ENCODE measurements at places on chromosomes 12 and 14.

DNA sequence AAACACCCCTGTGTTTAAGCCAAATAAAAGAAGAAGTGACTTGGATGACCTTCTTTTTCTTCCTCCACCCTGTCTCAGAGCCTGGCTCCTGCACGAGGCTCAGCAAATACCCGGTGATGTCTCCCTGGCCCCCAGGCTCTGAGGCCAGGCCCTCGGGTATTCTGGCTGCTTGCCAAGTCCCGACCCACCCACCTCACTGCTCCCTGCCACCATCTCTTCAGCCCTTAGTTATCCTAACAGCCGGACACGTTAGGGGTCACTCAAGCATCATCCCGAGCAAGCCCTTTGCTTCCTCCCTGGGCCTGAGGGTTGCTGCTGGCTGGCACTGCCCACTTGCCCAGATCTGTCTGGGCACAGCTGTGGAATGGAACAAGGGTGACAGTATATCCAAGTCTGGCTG, 7.2 kb downstream of the RPS6KL1 start:
- DNase-seq: no peak

DNA sequence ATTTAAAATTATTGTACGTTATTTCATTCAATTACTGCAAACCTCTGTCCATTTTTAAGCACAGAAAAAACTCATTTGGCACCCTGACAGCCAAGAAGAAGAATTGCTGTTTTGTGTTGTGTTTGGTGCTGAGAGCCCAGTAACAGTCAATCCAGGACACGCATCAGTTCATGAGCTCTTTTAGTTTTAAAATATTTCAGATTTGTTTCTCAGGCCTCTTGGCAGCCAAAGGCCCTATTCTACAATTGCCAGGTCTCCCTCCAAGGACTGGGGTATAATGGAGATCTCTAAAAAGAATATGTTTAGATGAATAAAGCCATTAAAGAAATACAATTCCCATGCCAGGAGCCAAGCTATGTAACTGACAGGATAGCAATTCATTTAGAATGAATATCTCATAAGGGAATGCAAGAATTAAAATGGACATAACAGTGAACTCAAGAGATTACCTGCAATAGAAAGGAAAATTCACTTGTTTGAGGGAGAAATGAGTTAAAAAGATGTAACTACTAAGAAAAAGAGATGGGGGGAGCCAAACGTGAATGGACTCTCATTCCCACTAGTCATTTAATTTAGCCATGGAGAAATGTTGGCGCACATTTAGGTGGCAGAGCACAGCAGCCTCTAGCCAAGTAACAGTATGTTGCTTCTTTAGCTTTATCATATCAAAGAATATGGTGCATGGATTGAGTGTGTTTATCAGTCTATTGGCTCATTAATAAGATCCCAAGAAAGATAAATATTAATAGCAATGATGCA, 140.6 kb upstream of the PELI2 start:
- no peak for DNase-seq

DNA sequence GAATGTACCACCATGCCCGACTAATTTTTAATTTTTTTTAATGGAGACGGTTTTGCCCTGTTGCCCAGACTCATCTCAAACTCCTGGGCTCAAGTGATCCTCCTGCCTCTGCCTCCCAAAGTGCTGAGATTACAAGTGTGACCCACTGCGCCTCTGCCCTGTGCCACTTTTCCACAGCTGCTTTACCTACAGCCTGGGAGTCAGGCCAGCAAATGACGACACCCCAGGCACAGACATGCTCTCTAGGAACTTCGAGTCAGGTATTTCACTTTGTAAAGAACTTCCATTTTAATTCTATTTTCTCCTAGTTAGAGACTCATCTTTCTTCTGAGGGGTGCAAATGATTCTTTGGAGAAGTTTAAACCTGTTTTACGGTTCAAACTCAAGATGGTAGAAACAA, 89.0 kb downstream of the ETV6 start:
- no peak for DNase-seq

DNA sequence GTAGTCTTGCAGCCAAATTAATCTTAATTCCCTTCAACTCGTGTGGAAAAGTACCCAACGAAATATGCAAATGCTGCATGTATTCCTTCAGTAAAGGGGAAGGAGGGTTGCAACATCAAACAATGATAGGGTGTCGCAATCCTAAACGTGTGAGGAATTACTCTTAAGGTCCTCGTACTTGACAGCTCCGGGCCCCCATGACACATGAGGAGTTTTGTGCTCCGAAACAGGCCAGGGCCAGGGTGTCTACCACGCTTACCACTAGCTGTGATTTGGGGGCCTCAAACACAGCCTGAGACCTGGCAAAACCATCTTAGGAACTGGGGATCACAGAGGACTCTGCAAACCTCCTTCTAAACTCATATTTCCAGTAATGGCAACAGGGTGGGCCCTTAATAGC, 20.4 kb downstream of the FOS start:
- peak; percentile 88 for DNase-seq

GRCh38 chr12:118368821-118369220, 3.9 kb downstream of the TAOK3 start:
- no peak for DNase-seq

DNA sequence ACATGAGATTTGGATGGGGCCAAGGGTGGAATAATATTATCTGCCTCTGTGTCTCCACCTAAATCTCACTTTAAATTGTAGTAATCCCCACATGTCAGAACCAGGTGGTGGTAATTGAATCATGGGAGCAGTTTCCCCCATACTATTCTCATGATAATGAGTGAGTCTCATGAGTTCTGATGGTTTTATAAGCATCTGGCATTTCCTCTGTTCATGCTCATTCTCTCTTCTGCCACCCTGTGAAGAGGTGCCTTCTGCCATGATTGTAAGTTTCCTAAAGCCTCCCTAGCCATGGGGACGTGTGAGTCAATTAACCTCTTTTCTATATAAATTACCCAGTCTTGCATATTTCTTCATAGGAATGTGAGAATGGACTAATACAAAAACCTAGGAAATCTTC, 29.9 kb downstream of the TSPAN19 start:
- DNase-seq: no peak

DNA sequence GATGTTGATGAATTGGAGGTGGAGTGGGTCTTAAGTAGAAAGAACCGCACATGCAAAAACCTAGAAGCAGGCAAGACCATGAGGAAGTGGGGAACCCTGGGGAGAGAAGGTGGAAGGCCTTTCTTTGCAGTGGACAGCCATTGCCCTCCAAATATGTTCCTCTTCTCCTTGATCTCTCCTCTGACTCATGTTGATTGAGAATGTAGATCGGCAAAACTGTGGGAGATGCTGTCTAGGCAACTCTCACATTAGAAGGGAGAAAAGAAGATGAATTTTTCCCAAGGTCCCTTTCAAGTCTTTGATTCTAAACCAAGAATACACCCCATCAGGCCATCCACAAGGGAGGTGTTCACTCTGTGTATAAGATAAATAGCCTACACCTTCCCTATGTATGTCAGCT, 257.5 kb downstream of the MSRB3 start:
- DNase-seq: no peak

DNA sequence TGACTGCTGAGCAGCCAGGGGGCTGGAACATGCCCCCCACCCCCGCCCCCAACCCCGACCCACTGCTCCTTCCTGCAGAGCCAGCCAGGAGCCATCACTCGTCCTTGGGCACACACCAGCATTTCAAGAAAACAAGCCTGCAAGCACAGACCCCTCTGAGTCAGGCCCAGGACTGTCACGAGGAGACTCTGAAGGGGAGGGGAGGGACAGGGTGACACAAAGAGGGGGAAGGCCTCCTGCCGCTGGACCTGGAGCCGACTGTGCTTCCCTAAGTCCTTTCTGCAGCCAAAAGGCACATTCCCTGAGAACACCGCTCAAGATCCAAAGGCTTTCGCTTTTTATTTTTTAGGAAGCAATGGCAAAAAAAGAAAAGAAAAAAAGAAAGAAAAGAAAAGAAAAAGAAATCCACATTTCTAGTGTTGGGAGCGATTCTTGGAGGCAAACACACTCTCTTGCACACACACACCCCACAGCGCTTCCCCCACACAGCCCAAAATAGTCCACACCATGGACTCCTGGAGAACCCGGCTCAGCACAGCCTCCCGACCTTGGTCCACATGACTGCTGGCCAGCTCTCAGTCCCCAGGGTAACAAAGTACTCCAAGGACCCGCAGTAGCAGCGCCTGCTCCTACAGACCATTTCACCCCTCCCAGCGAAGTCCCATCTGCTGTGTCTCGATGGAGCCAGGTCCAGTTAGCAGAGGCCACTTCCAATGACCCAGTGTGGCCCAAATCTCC, 101.7 kb downstream of the DPF3 start:
- no peak for DNase-seq

- DNase-seq: no peak
Measured at GRCh38 chr14:67749341-67750084, 47.8 kb downstream of the RDH12 start.

DNA sequence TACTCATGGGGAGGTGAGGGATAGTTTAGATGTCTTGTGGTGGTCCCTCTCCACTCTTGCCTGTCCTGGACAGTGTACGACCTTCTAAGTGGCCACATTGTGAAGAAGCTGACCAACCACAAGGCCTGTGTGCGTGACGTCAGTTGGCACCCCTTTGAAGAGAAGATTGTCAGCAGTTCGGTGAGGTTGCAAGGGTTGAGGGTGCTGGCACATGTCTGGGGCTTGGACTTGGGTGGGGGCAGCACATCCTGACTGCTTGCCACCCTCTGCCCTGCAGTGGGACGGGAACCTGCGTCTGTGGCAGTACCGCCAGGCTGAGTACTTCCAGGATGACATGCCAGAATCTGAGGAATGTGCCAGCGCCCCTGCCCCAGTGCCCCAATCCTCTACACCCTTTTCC, 7.6 kb upstream of the FITM1 start:
- peak; percentile 40 for DNase-seq

- no peak for DNase-seq
Measured at GRCh38 chr12:24584032-24584675, 364.7 kb downstream of the BCAT1 start.

DNA sequence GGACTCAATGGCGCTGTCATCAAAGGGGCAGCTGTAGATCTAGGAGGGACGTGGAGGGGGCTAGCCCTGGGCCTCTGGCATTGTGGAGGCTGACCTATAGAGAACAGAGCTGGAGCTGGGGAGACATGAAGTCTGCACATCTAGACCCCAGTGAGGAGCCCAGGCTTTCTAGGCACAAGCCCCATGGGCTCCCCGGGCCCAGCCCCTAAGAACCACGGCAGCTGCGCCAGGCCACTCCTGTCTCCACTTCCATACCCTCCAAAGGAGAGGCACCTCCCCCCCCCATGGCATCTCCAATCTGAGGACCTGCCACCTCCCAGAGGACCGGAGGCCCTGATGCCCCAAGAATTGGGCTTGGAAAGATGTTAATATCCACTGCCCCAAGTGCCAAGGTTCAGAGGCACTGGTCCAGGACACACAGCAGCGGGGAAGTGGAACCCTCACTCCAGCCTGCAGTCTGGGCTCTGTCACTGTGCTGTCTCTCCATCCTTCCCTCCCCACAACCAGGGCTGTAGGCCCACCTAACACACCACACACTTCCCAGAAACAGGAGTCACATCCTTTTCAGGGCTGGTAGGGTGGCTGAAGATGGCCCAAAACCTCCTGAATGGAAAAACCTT, 4.5 kb downstream of the ANKRD9 start:
- DNase-seq: no peak

GRCh38 chr14:56886471-56887062, 76.3 kb upstream of the OTX2 start:
- DNase-seq: no peak

- no peak for DNase-seq
Measured at GRCh38 chr12:41202051-41202450, 13.9 kb downstream of the PDZRN4 start.

- DNase-seq: no peak
Measured at GRCh38 chr12:108548954-108549521, 11.9 kb downstream of the SART3 start.

DNA sequence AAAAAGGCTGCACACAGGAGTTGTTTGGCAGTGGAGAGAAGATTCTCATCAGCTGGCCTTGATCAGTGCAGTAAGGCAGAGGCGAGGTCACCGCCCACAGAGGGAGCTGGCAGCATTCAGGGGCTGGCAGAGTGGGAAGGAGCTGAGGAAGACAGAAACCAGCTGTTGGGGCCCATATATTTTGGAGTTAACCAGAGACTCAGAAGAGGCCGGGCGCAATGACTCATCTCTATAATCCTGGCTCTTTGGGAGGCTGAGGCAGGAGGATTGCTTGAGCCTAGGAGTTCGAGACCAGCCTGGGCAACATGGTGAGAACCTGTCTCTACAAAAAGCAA, 17.7 kb downstream of the SMCO2 start:
- DNase-seq: no peak

DNA sequence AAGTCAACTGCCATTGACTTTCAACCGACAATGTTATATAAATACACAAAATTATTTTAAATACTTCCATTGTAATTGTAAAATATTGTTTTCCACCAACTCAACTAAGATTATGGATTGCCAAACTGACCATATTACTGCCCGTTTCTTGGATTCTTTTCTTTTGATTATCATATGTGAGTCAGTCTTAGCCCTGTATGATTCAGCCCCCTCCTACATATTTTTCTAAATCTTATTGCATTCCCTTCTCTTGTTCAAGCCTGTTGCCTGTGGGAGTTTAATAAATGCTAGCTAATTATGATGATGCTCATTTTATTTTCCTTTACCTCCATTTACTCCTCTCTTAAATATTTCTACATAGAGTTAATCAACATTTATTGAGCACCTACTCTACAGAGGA, 6.8 kb downstream of the RASSF9 start:
- no peak for DNase-seq

DNA sequence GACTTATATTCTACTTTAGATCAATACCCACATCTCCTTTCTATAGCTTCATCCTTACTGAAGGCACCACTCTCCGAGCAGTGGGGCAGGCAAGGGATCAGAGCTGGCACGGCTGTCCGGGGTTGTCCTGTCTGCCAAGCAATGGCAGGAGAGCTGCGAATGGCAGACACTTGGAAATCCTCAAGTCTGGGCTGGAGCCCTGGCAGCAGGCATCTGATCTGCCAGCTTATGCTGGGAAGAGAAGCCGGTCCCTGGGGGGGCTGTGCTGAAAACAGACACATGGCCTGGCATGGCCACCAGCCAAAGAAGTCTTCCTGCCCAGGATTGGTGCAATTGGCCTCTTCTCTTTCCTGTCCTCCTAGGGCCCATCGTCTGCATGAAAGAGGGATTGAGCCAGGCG, 280.2 kb upstream of the PWP1 start:
- no peak for DNase-seq

DNA sequence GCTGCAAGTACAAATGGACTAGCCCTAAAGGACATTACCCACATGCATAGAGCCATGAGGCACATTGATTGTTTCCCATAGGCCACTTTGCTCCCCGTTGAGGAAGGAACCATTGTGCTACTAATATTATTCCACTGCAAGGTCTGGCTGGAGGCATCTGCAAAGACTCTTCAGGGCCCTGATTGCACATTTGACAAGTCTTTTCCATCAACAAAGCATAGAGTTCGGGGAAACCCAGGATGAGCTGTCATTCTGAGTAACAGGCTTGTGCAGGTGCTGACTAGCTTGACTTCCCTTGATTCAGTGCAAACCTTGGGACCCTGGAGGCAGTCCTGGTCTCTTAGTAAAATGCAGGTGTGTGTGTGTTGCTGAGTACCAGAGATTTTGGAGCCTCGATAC, 73.8 kb downstream of the SUSD6 start:
- DNase-seq: no peak

- DNase-seq: no peak
Measured at GRCh38 chr14:89486505-89486904, 69.5 kb upstream of the FOXN3 start.
